ENCODE measurements at places on chromosomes 2 and 18.

GRCh38 chr2:18404708-18405107, 155.7 kb downstream of the RDH14 start:
- no peak for DNase-seq

DNA sequence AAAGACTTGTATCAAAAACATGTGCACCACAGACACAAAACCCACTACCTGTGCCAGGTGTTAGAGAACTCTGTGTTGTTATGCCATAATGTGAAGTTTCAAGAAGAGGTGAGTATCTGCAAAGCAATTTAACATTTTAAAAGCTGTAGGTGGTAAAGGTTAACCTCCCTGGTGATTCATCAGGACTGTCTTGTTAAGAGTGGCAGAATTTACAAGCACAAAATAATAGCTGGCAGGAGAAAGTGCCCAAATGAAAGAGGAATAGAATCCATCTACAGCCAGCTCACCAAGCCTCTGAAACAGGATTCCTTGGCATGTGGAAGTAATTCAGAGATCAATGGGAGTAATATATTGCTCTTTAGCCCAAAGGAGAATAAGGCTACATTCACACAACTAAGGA, 230.7 kb downstream of the AFF3 start:
- DNase-seq: no peak

DNA sequence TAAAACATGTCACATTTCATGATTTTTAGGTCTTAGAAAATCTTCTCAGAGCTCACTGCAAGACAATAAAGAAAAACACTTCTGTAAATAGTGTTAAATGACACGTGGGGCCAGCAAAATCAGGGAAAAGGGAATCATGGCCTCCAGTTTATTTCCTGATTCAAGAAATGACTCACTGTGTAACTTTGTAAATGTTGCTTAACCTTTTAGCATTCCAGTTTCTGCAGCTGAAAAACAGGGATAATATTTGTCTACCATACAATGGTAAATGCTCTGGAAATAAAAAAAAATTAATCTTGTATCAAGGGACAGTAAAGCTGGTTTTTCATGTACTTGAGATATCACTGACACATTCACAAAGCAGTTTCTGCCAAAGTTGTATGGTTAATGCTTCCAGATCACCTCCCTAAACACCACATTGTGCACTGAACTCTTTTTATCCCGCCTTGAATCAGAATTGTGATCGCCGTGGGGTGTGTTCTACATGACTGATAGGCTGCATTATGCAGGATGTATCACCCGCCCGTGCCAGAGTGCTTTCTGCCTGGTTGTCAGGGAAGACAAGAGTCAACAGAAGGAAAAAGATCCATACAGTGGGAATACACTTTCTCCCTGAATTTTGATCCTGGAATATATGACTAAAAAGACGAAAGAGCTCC, 238.8 kb downstream of the IKZF2 start:
- DNase-seq: no peak

DNA sequence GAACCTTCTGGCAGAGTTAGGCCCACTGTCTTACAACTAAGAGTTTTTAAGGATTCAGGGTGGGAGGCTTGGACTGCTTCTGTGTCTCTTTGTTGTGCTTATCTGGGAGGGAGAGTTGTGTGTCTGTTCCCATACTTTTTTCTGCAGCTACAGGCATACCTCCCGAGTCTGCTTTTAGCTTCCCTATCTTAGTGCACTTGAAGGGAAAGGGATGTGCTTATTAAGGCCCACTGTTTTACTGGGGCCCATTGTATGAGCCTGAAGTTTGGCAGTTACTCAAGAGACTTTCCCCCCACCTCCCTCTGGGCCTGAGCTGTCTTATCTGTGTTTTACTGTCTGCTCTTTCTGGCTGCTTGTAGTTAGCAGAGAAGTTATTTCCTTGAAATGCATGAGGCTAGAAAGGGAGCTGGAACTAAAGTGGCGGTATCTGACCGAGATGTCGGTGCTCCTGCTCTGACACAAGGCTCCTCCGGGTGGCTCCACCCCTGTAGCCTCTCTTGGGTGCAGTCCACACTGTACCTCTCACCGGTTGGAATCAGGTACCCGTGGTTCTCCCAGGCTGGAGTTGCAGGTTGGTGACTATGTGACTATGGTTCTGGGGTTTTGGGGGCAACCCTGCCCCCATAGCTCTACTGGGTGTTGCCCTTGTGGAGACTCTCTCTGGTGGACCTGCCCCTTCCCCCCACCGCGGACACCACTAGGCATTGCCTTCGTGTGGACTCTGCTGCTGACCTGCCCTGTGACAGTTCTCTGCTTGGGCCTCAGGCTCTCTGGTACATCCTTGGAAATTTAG, 12.9 kb downstream of the UBR3 start:
- no peak for DNase-seq

DNA sequence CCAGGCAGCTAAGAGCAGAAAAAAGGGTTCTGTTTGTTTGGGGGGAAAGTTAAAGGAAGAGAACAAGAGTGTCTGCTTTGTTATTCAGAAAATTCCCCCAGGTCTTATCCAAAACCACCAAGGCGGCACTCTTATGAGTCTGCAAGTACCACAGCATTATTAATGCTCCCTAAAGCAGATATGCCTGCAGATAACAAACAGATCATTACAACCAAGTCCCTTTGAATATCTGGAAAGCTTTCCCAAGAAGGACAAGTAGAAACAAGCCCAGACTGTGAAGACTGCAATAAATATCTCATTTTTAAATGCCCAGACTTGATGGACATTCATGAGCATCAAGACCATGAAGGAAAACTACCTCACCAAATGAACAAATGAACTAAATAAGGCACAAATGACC, 278.6 kb upstream of the TMEFF2 start:
- no peak for DNase-seq

GRCh38 chr2:73937103-73937885, 10.6 kb downstream of the DGUOK start:
- DNase-seq: no peak

DNA sequence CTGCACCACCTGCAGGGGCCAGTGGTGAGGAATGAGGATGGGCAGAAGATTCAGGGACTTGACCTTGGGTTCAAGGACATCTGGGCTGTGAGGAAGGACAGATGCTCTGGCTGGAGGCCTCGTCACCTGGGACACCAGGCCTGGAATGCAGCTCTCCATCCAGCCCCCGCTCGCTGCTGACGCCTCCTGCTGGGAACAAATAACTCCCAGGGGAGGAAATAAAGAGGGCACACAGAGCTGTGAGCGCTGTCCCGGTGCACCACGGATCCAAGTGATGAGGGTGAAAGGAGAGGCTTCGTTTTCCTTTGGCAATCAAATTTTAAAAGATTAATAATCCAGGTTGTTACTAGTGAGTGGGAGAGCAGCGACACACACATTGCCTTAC, 368.0 kb upstream of the MYT1L start:
- no peak for DNase-seq

GRCh38 chr2:11985817-11986566, 239.6 kb downstream of the LPIN1 start:
- no peak for DNase-seq

DNA sequence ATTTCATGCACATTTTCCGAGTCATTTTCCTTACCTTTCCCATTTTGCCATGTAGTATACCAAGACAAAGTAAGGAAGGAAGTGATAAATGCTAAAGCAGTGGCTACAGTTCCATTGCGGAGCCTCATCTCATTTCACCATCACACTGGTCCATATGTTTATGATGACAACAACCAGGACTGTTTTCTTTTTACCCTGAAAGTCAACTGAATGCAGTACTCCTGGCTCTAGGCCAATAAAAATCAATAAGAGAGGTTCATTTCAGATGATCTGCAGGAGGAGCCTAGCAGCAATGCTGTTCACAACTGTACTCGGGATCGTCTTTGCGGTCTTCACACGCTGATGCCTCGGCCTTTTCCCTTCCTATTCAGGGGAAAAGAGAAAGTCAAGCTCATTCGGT, 4.7 kb downstream of the MGAT4A start:
- no peak for DNase-seq

- DNase-seq: no peak
Observed at GRCh38 chr18:12246849-12247808, 7.0 kb upstream of the CIDEA start.

DNA sequence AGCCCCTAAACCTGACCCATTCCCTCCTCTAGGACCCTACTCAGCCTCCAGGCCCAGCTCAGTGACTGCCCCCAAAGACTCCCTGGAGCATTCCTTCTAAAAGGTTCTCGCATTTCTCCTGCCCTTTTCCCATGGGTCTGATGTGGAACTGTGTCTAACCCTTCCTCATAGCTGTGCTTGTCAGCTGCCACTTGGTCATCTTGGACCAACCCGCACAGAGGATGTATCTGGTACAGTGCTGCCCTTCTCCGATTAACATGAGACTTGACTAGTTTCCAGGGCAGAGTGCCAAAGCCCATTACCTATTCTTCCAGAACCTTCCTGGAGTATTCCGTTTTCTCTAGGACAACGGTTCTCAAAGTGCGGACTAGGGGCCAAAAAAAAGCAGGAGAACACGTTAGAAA, 518 bp upstream of the NFU1 start:
- DNase-seq: no peak

Measured in activated T-cell treated with anti-CD3 and anti-CD28 coated beads for 4 hours (primary cell).